ENCODE measurements at places on chromosomes 11 and 22.

GRCh38 chr11:119774172-119774763, 45.3 kb upstream of the NECTIN1 start:
- no peak for DNase-seq

GRCh38 chr11:120182790-120183491, 27.9 kb upstream of the OAF start:
- no peak for DNase-seq

- no peak for DNase-seq
Observed at GRCh38 chr22:25119609-25120008, 80.0 kb upstream of the CRYBB3 start.

DNA sequence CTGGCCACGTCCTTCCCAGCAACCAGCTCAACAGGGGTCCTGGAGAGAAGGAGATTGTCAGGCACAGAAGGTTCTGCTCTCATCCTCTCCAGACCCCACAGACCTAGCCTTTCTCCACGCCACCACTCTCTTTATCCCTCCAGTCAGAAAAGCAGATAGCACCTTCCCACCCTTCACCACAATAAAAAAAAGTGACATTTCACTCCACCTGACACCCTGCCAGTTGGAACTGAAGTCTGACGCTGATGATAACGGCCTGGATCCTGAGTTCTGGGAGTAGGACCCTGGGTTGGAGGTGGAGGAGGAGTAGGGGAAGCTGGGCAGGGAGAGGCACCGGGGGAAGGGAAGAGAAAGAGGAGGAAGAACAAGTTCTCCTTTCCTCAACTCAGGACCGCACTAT, 127.5 kb upstream of the ANO1 start:
- DNase-seq = no peak

GRCh38 chr22:50507421-50507990, at the start of gene LMF2:
Gene LMF2, minus strand, starts transcription at chr22:50507702. Its CDS starts 27 bp downstream, at chr22:50507675.
- DNase-seq = peak; percentile 93

- no peak for DNase-seq
Observed at GRCh38 chr11:74007691-74008372, 1.1 kb downstream of the UCP3 start.

DNA sequence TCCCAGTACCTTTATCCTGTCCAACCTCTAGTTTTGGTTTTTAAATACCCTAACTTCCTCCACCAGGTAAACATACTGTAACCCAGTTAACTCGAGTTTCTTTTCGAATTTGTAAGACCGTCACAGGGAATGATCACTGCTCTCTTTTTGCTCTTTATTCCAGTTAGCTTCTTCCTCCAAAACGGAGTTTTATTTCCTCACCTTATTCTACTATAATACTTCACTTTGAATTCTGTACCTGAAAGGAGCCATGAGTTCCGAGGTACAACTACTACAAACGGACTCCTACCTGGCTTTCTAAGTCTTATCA, 1.4 kb downstream of the NUP98 start:
- DNase-seq = no peak

DNA sequence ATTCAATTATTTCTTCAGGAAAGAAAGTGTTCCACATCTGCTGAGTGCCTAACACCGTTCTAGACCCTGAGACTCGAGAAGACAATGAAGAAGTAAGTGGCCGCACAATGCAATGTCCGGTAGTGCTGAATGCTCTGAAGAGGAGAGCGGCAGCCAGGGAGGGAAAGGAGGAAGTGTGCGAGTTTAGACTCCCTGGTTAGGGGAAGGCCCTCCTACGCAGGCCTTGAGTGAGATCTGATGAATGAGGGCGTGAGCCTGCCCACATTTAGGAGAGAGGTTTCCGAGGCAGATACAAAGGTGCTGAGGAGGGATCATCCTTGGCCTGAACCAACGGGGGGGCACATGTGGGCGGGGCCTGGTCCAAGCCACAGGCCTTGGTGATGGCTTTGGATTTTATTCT, 558.6 kb downstream of the NTM start:
- DNase-seq = no peak

GRCh38 chr22:47168900-47169800, 406.7 kb downstream of the TBC1D22A start:
- DNase-seq = no peak

DNA sequence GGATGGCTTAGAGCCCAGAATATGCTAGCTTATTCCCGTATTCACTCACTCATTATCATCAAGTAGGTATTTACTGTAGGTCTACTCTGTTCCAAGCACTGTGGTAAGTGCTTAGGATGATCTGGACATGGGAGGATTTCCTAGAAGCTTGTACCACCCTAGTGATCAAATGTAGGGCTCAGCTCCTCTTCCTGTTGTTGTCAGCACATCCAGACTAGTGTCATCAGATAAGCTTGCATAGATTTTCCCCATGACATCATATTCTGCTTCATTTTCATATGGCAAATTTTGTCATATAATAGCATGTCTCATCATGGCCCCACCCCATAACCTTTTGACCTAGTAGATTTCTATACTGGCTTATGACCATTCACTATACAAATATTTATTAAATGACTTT, 19.3 kb upstream of the NUCB2 start:
- DNase-seq = no peak

DNA sequence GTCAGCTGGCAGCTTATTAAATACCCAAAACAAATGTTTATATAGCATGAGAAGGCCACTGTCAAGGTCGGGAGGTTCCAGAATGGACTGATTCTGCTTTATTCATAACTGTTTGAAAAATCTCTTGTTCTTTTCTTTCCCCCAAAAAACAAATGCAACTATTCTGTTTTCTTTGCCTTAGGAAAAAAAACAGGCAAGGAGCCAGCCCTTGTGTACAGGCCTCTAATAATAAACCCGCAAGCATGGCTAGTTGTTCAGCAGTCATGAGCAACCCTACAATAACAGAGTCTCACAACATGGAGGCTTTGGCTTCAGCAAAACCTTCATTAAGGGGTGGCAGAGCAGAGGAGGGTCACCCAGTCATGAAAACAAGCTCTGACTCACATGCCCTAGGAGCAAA, 191.7 kb downstream of the KIRREL3 start:
- no peak for DNase-seq

DNA sequence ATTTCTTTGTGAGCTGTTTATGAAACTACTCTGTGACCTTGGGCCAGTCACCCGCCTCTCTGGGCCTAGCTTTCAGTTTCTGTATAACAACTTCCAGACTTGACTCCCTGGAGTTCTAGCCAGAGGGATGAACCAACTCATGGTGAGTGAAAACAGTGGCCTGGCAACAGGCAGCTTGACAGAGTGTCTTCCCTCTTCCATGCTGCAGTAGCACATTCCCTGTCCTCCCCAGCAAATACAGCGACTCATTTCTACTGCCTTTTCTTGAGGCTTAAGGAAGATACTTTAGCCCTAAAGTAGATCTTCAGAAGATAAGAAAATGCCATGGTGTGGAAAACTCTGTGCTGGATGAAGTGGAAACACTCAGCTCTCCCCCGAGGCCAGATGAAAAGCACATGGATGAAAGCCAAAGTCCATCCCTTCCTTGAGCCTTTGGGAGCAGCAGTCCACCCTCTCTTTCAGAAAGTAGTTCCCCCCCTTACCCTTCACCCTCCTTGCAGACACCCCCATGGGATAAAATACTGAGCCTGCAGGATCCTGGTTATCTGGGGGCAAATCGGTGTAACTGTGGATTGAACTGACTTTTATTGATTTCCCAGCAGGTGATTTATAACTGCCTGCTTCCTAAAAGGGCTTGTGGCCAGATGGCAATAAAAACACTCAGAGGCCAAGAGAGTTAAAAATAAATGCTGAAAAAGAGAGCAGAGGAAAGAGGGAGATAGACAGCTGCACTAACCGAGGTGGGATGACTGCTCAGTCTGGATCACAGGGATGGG, 24.1 kb downstream of the IRAG1 start:
- DNase-seq = no peak

GRCh38 chr22:19121631-19122142, 525 bp downstream of the DGCR2 start:
- DNase-seq = peak; percentile 17

DNA sequence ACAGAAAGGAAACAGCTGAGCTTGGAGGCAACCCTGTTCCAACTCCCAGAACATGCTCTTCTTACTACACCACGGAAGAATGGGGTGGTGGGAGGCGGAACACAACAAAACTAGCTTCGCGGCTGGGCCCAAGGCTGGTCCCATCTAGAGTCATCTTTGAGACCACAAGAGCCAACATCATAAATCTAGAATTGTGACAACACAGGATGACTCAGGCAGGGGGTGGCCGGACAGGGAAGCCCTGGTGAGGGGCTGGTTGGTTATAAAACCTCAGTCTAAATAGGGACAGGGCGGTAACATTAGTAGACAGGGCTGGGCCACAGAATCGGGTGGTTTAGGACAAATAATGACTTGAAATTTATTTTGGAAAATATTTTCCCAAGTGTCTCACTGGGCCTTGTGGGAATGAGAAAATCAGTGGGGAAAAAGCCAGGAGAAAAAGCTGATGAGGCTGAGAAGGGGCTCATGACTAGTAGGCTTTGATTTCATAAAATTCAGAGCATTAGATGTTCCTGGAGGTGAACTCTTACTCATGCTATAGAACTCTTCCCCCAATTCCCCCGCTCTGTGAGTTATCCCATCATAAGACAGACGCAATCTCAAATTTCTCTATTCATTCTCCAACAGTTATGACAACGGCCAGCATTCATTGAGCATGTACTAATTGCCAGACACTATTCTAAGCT, 151.8 kb upstream of the TIMP3 start:
- no peak for DNase-seq

DNA sequence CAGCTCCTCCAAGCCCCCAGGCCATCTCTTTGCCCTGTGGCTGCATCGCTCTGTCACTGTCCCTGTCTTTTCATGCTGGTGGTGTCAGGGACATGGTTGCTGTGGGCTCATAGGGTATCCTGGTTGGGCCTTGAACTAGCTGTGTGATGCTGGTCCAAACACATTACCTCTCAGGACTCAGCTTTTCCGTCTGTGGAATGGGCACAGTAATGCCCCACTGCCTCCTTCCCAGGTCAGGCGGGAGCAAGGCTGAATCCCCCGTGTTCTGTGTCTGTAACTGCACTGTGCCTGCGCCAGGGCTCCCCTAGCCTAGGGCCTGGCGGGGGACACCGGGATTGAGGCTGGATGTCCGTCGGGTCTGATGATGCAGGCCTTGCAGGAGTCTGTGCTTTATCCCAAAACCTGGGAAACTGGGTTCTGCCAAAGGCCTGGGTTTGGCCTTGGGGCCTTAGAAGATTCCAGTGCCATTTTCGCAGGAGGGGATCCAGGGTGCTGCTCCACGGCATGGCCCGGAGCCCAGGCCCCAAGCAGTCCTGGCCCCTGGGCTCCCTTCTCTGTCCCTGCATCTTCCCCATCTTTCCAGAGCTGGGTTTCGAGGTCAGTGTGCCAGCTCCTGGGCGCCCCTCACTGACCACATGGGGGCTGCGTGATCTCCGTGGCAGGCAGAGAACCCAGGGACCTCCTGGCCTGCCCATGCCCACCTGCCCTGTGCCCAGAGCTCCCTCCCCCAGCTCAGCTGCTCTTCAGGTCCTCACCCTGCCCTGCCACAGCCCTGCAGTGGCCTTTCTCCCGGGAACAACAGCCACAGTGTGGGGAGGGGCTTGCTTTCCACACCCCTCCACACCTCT, 32.7 kb upstream of the CELSR1 start:
- no peak for DNase-seq

DNA sequence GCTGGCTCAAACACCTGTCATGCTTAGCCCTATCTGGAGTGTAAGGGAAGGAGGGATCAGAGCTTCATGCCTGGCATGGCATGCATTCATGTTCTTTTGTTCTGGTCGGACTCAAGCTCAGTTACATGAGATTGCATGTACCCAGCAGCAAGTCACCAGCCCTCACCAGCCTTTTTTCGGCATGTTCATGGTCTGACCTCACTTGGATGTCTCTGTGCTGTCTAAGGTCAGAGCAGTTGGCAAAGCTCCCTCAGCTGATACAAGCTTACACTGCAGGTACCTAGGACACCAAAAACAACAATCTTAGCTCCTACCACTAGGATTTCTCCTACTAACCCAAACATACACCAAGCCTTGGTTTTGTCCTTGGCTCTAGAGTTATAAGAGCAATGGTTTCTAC, 152.6 kb downstream of the BARX2 start:
- DNase-seq = no peak

DNA sequence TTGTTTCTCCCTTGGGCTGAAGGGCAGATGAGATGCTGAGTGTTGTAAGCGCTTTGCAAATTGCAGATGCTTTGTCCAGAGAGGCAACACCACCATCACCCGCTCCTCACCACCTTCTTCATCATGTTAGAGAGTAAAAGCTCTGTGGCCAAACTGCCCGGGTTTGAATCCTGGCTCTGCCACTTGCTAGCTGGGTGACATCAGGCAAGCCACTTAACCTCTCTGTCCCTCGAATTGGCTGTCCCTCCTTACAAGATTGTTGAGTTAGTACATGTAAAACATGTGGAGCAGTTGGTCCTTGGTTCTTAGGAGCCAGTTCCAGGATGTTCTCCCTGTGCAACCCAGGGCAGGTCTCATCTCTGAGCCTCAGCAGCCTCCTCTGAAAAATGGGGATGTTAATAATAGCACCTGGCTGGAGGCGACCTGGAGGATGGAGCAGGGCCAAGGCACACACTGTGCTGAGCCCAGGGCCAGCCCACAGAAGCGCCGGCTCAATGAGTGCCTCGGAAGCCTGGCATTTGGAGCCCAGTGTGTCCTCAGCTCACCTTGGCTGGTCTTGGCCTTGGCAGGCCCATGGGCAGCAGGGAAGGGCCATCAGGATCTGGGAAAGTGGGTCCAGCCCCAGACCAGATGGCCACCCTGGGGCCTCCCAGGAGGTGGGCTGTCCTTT, 10.5 kb downstream of the C11orf86 start:
- no peak for DNase-seq

- no peak for DNase-seq
Observed at GRCh38 chr11:95544095-95544856, 245.3 kb downstream of the FAM76B start.

DNA sequence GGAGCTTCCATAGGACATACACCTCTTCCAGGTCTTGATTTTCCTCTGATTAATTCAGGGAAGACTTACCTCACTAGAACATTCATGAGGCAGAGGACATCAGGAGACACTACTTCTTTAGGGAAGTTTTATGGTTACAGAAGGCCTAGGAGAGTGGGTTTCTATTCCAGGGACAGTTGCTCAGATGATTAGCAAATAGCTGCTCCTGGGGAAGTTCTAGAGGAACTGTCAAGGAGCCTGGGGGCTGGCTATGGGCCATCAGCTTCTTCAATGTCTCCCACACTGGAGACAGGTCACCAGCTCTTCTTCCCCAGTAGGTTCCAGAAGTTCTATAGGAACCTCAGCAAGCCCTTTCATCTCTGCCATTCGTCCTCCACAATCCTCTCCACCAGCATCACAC, 11.5 kb upstream of the OR10A5 start:
- DNase-seq = no peak
